ENCODE measurements at places on chromosomes 1 and 21. TPM values are rescaled to one million over a fixed set of nuclear protein-coding genes. Genes with fewer than 3 reads are reported as not detected.

The FMOD gene
- total RNA-seq, result 24.5 TPM

The PLPPR4 gene
- under 0.01 TPM for total RNA-seq

The AIM2 gene
- total RNA-seq, result not detected

The TCEA3 gene
- 32.6 TPM for total RNA-seq

The OPRD1 gene
- under 0.01 TPM for total RNA-seq

Data from smooth muscle cell of the coronary artery (primary cell).